Activated CD8-positive, alpha-beta memory T cell treated with anti-CD3 and anti-CD28 coated beads for 24 hours (primary cell): ENCODE measurements at places on chromosomes 16 and 17.
A peak's percentile ranks its signal among the peaks of the same experiment; 100 is the strongest.

- DNase-seq, result peak; percentile 76
Observed at GRCh38 chr16:68369697-68370580, 59.1 kb downstream of the PRMT7 start.

- no peak for DNase-seq
Observed at GRCh38 chr16:49660626-49661025, 195.3 kb downstream of the ZNF423 start.

GRCh38 chr17:48753794-48754499 is 25.4 kb upstream of the HOXB13 start:
- no peak for DNase-seq

DNA sequence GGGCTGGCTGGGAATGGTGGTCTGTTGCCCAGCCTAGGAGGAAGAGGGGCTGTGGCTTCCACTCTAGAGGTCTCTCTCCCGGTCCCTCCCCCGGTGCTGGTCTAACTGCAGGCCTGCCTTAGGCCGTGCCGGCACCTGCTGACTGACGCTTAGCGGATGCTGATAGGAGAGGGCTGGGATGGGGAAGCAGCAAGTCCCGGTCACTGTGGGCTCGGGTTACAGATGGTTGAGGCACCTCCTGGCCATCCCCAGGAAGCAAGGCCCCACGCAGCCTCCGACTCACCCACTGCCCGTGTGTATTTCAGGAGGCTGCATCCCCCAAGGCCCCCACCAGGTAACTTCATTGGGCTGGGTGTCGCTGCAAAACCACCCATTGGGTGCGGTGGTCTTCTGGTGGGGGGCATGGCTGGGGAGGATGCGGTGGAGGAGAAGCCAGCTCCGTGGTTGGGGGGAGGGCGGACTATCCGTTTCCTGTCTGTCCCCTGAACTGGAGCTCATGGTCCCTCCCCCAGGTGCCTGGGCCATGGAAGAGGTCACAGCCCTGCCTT is 278.9 kb downstream of the SEC14L1 start:
- DNase-seq, result no peak

DNA sequence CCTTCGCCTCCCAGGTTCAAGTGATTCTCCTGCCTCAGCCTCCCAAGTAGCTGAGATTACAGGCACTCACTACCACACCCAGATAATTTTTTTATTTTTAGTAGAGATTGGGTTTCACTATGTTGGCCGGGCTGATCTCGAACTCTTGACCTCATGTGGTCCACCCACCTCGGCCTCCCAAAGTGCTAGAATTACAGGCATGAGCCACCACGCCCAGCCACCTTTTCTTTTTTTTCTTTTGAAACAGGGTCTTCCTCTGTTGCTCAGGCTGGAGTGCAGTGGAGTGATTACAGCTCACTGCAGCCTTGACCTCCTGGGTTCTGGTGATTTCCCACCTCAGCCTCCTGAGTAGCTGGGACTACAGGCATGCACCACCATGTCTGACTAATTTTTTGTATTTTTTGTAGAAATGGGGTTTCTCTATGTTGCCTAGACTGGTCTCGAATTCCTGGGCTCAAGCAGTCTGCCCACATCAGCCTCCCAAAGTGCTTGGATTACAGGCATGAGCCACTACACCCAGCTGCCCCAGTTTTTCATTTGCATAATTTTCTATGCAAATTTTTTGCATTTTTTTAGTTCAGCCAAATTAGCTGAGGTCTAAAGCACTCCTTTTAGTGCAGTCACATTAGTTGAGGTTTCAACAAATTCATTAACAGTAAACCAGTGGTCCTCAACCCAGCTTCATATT is 11.3 kb downstream of the WWP2 start:
- no peak for DNase-seq

DNA sequence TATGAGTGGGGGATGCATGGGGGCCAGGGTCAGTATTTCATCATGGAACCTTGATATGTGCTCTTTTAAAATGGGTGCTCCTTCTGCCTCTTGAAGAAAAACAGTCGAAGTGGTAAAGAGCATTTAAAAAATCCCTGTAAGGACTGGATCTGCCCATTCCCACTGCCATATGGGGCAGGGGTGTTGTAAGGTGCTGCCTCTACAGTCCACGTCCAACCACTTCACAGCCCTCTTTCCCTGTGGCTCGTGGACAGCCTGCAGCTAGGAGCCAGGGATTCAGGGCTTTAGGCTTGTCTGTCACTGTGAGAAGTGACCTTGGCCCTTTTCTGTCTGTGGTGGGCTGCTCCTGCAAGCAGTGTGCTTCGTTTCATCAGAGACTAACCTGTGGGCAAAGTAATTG is 44.3 kb downstream of the IGF2BP1 start:
- no peak for DNase-seq

GRCh38 chr17:71593078-71593477 is 527.7 kb upstream of the SOX9 start:
- DNase-seq, result no peak

GRCh38 chr17:50817838-50818237 is 17.5 kb upstream of the WFIKKN2 start:
- DNase-seq, result no peak

- no peak for DNase-seq
Observed at GRCh38 chr17:75502721-75503329, 12.5 kb downstream of the CASKIN2 start.

DNA sequence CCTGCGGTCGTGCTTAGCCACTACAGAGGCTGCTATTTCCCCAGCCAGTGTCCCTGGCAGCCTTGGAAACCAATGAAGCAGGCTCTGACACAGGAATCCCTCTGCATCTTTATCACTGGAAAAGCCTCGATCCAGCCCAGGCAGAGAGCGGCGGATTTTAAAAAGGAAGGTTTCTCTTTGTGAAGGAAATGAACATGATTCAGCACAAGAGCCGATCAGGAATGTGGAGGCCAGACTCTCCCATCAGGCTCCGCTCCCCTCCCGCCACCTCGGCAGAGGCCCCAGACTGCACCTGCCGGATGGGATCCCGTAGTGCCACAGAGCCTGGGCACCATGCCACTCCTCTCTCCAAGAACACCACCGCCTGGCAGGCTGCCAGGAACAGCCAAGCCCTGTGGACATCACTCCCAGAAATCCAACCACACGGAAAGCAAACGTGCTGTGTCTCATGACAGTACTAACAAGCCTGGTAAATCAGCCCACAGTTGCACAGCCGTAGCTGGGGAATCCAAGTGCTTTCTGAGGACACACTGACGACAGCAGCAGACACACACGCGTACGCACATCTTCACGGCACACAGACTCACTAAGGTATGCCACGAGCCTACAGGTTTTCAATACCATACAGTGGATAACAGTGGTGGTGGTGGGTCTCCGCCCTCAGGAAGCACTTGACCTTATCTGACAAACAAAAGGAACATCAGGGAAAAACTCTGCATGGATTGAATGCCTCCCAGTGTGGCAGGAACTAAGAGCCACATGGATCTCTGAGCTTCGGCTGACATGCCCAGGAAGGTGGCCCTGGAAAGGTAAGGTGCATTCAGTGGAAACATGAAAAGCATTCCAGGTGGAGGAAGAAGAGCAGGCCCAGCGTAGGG is 5.4 kb downstream of the LRRC75A start:
- DNase-seq, result no peak

DNA sequence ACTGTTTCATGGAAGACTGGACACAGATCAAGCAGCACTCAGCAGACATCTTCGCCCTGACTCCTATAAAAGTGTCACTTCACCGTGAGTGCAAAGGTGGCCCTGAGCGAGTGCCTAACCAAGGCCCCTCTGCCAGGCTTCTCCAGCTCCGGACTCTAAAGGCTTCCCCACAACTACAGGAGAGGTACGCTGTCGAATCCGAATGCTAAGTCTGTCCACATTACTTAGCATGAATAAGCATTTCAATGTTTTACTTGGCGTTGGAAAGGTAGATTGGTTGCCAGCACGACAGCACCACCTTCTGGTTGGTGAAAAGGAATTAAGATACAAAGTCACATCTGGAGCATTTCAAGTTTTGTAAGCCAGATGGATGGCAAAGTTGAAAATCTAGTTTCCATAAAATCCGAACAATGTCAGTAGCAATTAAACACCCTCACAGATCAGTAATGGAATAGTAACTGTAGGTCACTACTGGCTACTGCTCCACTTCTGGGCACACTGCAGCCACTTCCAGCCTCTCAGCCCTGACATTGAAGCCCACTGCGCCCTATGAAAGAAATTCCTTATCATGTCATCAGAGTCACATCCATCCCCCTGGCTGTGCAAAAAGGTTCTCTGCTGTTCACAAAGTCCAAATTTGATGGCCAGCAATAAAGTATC is 100.9 kb downstream of the PARN start:
- DNase-seq, result peak; percentile 68

- no peak for DNase-seq
Observed at GRCh38 chr17:740240-741017, 8.0 kb downstream of the TLCD3A start.

- peak; percentile 41 for DNase-seq
Observed at GRCh38 chr16:27444015-27444414, 42.0 kb downstream of the IL21R start.

DNA sequence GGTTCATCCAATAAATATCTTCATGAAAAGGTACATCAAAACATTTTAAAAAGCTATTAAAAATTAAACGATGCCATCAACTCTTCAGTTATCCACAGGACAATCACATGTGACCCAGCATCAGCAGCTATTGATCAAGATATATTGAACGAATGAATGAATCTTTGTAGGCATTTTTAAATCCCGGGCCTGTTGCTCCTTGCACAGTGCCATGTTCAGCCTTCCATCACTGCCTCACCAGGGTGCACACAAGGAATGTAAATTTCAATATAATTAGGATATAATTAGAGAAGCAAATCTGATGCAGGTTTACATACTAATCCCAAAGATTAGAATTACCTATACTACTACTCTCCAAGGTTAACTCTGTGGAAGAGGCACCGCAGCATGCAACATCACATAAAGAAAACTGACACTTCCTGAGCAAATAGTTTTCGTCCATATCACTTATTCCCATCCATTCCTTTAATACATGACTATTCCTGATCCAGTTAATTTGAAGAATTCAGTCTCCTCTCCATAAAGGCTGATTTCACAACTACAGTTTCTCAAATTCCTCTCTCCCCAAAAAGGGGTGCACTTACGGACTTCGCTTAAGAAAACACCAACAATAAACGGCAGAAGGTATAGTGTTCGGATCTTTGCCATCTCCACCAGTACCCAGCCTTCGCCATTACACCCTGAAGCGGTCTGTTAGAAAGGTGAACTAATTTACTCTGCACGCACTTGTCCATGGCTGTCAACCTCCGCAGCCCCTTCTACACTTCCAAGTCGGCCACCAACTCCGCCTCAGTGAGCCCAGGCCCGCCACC is 938 bp downstream of the NCOR1 start:
- no peak for DNase-seq

DNA sequence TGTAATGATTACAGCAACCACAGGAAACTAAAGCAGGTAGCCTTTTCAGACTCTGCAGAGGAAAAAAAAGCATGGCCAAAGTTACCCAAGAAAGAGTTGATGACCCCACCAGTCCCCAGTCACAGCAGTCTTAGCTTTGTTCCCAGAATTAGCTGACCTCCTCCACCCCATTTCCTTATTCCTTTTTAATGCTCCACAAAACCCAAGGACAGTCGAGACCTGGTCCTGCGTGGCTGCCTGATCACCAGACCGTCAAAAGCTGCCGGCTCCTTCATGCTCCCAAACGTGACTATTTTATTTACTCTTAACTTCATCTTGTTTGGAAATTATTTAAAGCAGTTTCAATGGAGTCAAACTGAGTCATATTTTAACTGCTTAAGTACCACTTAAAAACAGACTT is 28.7 kb upstream of the MED9 start:
- DNase-seq, result no peak

DNA sequence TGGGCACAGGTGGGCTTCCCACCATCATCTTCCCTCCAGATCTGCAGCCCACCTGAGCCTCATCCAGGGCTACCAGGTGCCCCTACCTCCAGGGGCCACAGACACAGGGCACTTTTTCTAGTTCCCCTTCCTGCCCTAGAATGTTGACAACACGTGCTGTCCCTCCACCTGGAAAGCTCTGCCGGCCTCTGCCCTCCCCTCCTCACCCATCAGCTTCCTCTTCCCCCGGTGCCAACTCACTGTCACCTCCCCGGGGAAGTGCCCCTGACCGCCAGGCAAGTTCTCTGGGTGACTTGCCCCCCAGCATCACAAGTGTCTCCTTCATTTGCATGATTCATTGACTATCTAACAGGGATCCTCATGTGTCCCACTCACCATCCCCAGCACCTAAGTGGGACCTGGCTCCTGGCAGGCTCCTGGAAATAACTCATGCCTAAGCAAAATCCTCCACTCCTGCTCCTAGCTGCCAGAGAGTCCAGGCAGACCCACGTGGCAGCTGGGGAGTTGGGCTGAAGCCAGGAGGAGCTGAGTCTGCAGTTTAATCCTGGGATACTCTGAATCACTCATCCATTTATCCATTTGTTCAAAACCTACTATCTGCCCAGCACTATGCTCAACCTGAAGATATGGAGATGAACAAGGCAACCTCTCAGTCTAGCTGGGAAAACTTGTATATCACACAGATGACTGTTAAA is 304.4 kb downstream of the FOXL1 start:
- DNase-seq, result no peak

- peak; percentile 30 for DNase-seq
Observed at GRCh38 chr17:29238133-29238850, 8.4 kb upstream of the CRYBA1 start.

DNA sequence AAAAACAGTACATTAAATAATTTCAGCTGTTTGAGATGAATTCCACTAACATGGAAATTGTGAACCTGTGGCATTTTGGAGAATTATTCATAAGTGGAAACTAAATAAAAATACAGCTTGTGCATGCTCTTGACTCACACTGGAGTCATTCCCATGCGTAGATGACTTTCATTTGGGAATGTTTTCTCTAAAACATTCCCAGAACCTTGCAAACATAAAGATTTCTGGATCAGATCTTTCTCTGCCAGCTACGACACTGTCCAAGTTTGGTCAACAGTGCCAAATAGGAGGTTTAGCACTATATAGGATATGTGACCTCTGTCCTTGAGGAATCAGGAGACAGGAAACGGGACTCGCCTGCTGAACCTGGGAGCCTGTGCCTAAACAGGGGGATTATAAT is 400.9 kb downstream of the SLC39A11 start:
- DNase-seq, result no peak

DNA sequence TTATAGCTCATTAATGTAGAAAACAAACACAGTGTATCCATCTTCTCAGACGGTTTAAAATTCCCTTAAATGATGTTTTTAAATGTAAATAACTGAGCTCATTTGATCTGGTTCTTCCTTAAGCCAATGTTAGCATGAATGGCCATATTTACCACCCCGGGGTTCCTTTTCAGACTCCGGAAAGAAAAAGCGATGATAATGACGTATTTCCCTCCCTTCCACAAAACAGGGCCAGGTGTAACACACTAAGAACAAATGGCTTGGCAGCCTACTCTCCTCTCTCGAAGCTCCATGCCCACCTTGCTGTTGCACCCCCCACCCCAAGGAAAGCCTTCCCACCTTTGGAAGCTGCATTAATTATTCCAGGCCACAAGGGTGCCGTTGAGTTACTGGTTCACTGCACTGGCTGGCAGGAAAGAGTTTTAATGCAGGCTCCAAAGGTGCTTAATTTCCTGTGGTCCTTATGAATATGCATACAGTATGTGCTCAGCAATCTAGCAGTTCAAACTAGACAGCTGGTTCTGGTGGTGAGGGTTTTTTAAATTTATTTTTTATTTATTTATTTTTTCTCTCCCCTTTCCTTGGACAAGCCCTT is 378.9 kb downstream of the WWOX start:
- DNase-seq, result no peak
